WTC11 (cell line): ENCODE measurements at places on chromosomes 1 and 21.

DNA sequence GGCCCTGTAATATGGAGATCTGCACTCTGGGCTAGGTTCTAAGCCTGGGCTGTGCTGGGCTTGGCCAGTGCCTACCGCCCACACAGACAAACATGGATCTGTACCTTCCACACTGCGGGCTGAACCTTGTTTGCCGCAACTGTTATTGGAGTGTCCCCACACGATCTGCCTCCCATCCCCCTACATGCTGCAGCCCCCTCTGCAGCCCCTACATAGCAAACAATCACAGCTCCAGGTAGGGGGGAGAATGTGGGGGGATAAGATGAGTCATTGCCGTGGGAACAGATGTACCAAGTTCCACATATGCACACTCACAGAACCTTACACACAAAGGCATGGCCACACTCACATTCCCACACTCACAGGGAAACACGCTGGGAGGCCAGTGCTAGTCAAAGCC is 2.1 kb upstream of the HCRTR1 start:
- no peak for DNase-seq

- DNase-seq = no peak
Observed at GRCh38 chr1:30719406-30720270, 3.7 kb downstream of the MATN1 start.

- DNase-seq = no peak
Observed at GRCh38 chr1:203049077-203049476, 22.8 kb downstream of the PPFIA4 start.

- DNase-seq = no peak
Observed at GRCh38 chr21:41251961-41252642, 64.5 kb upstream of the FAM3B start.

GRCh38 chr1:62884156-62884740 is 100.3 kb downstream of the ATG4C start:
- no peak for DNase-seq
